ENCODE measurements at places on chromosomes 12 and 14.
A peak's percentile ranks its signal among the peaks of the same experiment; 100 is the strongest.

- DNase-seq = no peak
Observed at GRCh38 chr14:30656190-30656632, 34.1 kb downstream of the SCFD1 start.

DNA sequence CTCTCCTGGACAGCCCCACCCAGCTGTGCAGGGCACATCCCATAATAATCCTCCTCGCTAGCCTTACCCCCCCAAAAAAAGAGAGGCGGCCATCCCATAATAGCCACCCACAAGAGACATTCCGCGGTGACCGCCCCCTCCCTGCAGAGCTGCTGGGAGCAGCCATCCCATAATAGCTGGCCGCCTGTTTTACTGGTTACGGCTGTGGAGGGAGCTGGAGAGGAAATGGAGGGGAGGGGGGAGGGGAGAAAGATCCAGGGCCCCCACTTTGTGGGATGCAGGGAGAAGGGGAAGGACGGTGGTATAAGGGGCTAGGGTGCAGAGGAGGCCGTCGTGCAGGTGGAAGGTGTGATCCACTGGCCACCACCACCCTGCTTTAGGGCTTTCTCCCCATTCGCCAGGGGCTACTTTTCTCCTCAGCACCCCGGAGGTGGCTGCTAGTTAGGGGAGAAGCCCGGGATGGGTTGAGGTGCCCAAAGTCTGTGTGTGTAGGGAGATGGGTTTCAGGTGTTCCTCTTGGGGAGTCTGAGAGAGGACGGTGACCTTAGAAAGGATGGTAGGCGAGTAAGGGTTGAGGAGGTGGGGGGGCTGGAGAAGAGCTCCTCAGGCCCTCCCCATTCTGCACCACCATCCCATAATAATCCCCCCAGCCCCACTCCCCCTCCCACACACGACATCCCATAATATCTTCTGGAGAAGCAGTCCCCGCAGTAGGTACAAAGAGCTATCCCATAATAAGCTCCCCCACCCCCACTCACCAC lies 6.0 kb upstream of the CHD4 start:
- peak; percentile 94 for DNase-seq

DNA sequence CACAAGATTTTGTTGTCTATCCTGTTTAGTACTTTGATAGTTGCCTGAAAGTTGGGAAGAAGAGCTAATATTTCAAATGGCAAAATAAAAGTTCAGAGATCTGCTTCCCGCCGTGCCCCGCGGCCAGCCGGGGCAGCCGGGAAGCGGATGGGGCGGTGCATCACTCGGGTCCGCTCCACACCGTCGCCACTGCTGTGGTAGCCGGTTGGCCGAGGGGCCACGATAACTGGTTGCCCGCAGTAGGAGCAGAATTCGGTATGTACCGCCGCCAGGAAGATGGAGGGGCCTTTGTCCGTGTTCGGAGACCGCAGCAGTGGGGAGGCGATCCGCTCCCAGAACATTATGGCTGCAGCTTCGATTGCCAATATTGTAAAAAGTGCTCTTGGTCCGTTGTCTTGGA lies 427.2 kb upstream of the PDE3A start:
- no peak for DNase-seq

DNA sequence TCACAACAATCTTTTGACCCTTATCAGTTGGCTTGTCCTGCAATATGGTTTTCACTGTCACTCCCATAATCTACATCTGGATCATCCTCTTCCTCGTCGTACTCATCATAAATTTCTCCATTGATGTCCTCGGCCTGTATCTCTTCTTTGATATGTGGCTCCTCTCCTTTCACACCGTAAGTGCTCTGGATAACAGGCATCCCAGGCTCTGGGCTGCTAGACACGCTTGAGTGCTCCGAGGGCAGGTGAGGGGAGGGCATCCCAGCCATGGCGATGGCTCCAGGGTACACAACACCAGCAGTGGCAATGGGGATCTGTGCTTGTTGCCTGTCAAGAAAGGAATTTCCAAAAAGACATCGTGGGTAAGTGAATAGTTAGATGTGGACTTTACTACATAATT lies 415.3 kb downstream of the SOX5 start:
- DNase-seq = no peak

- no peak for DNase-seq
Observed at GRCh38 chr12:54156578-54156977, 32.2 kb downstream of the SMUG1 start.

- DNase-seq = no peak
Observed at GRCh38 chr12:19138551-19138950, 9.0 kb downstream of the PLEKHA5 start.

DNA sequence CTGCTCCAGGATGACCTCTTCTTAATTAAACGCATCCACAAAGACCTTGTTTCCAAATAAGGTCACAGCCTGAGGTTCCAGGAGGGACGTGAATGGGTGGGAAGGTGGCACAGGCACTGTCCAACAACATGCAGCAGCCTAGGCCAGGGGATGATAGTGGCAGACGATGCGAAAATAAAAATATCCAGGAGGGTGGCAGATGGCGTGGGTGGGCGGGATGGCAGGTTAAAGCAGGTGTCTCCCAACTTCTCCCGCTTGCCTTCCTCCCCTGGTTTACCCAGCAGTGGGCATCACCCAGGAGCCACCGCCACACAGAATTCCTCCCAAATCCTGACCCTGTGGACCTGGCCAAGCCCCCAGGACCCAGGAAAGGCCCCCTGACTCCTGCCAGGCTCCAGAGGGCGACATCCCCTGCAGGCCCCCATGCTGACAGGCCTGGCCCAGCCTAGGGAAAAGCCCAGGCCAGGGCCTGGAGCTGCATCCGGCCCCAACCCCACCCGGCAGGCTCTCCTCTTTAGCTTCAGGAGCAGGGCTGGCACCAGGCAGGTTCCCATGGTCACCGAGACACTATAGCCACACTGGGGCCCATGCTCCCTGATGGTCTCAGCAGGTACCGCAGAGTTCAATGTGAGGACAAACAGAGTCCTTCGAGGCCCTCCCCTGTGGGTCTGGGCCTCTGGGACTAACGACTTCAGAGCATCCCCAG lies 9.7 kb downstream of the NCOR2 start:
- DNase-seq = peak; percentile 76

GRCh38 chr12:31527083-31527482 lies 63.9 kb downstream of the DENND5B start:
- no peak for DNase-seq

- no peak for DNase-seq
Observed at GRCh38 chr12:72315858-72316257, 43.7 kb downstream of the TRHDE start.

- DNase-seq = no peak
Observed at GRCh38 chr14:91254461-91254860, 10.0 kb upstream of the GPR68 start.

- DNase-seq = peak; percentile 5
Observed at GRCh38 chr12:62210422-62210821, 49.8 kb upstream of the USP15 start.

- DNase-seq = no peak
Observed at GRCh38 chr12:7451756-7452155, 7.8 kb upstream of the CD163L1 start.

DNA sequence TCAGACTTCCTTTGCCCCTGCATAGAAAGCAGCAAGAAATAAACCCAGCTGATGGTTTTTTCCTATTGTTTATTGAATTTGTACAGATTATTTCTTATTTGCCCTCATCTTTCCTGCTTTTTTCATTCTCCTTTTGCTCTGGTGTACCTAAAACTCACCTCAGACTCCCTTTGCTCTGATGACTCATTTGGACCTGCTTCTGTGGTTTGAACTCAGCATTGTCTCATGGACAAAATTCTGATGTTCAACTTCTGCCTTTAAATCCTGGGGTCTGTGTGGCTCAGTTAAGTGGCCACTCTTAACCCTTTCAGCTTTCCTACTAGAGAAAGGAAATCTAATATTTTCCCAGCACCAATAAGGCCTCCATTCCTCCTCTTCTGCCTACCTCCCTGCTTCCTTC lies 3.5 kb upstream of the SENP1 start:
- no peak for DNase-seq

GRCh38 chr14:21095430-21096205 lies 2.8 kb downstream of the ZNF219 start:
- no peak for DNase-seq

DNA sequence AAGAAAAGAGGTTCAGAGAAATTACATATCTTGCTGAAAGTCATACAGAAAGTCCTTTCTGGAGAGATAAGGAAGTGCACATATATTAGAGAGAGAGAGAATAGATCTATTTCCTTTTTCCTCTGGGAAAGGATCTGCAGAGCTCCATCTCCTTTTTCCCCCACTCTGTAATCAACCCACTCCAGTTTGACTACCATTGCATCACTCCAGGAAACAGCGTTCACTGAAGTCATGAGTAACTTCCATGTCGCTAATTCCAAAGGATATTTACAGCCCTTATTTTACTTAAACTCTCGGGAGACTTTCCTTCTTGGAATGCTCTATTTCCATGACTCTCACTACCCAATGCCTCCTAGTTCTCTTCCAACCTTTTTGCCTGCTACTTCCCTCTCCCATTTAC lies 72.5 kb upstream of the PARP11 start:
- DNase-seq = no peak

DNA sequence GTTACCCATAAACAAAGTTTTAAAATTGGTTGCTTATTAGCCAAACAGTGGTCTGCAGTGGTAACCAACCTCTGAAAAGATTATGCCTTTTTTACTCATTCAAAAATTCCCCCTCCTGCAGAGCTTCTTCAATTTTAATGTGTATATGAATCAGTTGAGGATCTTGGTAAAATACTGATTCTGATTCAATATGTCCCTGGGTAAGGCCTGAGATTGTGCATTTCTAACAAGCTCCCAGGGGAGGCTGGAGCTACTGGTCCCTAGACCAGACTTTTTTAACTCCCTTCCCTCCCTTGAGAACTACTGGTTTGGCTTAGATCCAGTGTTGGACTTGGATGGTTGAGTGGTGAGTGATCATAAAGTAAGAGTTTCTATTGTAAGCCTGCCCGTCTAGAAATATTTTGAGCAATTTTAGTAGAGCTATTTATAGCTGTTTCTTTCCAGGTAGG lies 90.2 kb downstream of the FUT8 start:
- no peak for DNase-seq

- DNase-seq = no peak
Observed at GRCh38 chr14:46074061-46074460, 577.5 kb downstream of the RPL10L start.

DNA sequence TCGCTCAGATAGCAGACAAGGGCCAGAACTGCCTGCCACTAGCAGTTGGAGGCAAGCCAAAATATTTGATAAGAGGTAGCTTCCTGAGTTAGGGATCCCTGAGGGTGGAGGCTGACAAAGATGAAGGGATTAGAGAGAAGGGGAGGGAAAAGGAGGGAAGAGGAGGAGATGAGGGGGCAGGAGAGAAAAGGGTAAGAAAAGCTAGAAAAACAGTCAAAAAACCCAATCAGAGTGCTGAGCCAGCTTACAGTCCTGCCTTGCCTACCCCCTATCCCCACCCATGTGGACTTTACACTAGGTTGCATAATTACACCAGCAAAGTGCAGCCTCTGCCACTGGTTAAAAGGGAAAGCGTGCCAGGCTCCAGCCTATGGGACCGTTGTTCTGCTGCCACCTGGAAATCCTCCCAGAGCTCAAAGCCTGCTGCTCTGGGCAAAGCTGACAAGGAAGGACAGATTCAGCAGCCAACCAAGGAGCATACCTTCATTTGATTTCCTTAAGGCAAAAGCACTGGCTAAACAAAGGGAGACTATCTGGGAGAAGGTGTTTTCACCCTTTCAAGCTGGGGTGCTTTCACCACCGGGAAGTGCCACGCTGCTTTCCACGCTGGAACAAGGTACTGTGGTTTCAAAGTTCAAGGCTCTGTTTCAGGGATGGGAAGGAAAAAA lies 3.8 kb upstream of the NUMB start:
- peak; percentile 87 for DNase-seq

Data from NCI-H2081 (cell line).